ENCODE measurements at places on chromosomes 3 and 15.

DNA sequence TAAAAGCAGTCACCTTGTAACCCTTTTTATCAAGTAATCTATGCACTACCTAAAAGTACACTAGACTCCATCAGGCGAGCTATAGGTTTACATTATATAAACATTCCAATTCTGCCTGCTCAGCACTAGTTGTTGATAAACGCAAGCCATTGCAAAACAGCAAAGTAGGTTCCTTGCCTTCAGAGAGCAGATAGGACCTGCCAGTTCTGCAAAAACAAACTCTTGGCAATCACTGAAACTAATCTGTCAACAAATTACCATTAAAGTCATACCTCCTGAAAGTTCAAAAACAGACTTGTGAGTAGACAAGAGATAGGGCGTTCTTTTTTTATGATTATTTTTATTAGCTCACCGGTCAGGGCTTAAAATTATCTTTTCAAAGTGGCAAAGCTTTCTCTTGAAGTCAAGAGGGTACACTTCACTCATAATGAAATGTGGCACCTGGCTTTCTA, 392.5 kb downstream of the FOXP1 start:
- no peak for DNase-seq

GRCh38 chr3:131901686-131902085, 133.1 kb downstream of the CPNE4 start:
- DNase-seq, result no peak

DNA sequence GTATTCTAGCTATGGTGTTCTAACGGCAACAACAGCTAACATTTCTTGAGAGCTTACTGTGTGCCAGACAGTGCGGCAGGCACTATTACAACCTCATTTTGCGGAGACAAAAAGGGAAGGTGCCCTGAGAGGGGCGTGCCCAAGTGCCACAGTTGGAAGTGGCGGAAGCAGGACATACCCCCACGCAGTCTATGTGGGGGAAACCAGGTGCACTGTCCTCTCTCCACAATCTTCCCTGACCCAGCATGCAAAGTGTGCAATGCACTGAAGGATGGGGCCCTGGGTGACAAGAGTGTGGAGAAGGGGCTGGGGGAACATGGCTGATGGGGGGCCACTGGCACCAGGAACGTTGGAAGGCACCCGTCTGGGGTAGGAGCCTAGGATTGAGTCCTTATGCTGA, 8.6 kb downstream of the ANP32A start:
- DNase-seq, result no peak

DNA sequence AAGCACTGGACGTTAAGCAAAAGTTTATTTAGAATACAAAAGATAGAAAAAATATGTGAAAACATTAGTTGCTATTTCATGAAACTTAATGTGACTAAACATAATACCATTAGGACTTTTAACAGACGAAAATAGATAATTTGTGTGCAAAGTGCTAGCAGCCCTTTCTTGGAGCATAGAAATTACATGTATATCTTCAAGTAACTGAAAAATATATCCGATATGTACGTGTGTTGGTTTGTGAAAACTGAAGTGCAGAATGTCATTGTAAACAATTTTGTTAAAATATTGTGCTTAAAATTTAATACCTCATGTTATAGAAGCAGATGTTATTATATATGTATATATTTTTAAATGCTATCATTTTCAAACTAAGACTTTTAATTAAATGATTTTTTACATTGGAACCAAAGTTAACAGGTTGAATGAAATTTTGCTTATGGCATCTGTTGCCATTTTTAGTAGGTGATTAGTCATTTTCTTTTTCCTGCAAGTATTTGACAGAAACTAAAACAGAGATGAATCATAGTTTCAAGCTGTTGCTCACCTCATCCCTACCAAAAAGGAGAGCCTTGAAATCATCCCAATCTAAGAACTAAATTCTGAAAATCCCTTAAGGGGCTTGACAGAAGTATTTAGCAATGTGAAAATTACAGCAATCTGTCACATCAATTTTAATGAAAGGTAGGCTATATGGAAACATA, 334.8 kb downstream of the NAALADL2 start:
- no peak for DNase-seq

DNA sequence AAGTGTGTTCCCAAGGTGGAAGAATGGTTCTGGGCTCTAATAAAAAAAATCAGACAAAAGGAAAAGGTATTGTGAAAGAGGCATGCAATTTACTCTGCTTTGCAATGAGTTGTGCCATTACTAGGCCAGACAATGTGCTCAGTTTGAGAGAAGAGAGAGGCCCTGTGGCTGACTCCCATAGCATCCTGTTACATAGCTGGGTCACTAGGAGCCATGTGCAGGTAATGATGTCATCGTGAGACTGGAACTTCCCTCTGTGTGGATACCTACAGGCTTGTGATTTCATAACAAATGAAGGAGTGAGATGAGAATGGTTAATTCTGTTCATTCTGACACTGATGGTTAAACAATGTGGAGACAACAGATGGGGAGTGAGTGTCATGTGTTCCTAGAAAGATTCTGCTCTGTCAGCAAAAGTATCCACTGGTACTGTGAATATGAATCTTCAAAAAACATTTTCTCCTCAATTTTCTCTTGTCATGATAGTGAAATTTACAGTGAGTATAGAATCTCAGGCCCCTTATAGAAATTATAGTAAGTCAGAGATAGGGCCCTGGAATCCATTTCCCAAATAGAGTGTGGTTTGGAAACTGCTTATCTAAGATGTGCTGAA, 648.7 kb upstream of the DPPA4 start:
- DNase-seq, result no peak

GRCh38 chr15:59278120-59278519, 71.5 kb downstream of the LDHAL6B start:
- DNase-seq, result no peak

- DNase-seq, result no peak
Observed at GRCh38 chr3:59783468-59783988, 733.7 kb upstream of the CFAP20DC start.

DNA sequence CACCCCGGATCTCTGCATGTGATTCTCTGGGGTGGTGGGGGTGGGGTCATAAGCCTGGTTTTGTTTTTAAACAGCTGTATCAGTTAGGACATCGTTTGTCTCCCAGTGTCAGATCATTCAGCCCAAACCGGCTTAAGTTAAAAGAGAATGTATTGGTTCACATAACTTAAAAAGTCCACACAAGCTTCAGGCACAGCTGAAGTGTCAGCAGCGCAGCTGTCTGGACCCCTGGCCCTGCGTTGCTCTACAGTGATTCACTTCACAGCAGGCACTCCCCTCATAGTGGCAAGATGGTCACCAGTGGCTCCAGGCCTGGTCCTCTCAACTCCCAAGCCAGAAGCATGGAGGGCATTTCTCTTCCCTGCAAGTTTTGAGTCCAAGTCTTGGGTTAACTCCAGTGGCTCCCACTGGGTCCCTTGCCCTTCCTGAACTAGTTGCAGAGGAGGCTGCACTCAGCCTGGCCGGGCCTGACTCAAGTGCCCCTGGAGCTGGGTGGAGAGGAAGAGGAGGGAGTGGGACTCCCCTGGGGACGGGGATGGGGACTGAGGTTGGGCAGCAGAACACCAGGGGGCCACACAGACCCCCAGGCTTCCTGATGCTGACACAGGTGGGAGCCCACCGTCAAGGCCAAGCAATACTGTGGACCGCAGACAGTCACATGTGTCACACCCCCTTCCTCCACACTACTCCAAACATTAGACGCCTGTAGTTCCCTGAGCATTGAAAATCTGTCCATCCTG, 28.9 kb upstream of the GP9 start:
- no peak for DNase-seq

DNA sequence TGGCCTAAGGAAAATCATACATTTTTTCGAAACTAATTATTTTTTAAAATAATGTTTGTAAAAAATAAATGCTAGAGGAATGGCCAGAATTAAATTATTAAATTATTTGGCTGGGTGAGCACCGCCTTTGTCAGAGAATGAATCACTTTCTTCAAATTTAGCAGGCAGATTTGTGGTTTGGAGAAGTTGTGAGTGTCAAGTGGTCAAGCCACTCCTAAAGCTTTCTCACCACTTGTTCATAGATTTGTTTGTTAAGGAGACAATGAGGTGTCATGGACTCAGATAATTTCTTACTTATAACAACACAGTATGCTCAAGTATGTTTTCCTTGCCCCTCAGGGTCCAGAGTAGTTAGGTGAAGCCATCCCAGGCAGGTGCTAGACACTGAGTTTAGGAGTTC, 196.2 kb downstream of the TUSC7 start:
- DNase-seq, result no peak

- peak; percentile 83 for DNase-seq
Observed at GRCh38 chr3:99875929-99876841, 58.5 kb downstream of the CMSS1 start.

DNA sequence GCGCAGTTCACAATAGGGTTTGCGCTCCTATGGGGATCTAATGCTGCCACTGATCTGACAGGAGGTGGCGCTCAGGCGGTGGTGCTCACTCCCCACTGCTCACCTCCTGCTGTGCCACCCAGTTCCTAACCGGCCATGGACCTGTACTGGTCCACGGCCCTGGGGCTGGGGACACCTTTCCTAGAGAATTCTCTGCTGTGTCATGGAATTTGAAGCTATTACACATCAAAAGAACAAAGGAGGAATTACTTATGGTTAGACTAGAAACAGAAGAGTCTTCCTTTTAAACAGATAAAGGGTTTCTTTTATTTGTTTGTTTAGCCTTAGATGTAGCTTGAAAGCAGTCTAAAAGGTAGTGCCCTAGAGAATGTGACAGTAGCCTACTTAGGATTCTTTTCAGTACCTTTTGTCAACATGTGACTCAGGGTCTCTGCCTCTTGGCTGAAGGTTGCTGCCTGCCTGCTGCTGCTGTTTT, 50.3 kb downstream of the PAK2 start:
- no peak for DNase-seq

DNA sequence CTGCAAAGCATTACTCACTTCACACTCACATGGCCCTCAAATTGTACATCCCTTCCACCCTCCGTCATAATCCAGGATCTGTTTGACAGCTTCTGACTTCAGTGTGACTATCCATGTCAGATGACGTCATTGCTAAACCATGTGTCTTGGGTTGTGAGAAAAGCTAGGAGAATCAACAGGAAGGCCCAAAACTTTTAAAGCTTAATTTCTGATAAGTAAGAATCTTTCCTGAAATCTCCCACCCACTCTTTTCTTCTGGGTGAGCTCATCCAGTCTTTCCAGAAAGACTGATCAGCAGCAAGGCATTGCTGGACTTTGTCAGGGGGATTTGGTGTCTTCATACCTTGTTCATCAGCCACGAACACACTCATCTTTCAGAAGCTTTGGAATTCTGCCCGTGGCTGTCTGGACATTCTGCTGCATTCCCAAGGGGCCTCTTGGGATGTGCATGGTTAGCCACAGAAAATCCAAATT, 11.5 kb upstream of the LMCD1 start:
- DNase-seq, result no peak

- no peak for DNase-seq
Observed at GRCh38 chr3:1892459-1892858, 206.2 kb upstream of the CNTN4 start.

DNA sequence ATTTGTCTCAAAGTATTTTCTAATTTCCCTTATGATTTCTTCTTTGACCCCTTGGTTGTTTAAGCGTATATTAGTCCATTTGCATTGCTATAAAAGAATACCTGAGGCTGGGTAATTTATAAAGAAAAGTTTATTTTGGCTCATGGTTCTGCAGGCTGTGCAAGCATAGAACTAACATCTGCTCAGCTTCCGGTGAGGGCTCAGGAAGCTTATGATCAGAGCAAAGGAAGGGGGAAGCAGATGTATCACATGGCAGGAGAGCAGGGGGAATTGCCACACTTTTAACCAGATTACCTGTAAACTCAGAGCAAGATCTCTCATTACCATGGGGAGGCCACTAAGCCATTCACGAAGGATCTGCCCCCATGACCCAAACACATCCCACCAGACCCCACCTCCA, 148.2 kb downstream of the PDE8A start:
- DNase-seq, result no peak

DNA sequence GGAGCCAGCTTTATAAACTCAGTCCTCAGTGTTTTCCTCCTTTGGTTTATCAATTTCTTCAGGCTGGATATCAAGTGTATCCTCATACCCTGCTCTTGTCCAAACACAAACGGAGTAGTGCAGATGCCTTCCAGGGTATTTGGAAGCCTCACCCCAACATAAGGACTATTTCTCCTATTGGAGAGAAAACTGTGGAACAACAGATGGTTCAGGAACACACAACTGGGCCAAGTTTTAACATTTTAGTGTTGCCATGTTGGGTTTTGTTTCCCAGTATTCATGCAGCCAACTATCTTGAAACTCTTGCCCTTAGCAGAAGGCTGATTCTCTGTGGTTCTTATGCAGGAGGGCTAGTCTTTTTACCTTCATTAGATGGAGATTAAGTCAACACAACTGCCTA, 398.1 kb downstream of the GABRB3 start:
- no peak for DNase-seq

- no peak for DNase-seq
Observed at GRCh38 chr3:119602676-119603075, 5.0 kb downstream of the PLA1A start.

DNA sequence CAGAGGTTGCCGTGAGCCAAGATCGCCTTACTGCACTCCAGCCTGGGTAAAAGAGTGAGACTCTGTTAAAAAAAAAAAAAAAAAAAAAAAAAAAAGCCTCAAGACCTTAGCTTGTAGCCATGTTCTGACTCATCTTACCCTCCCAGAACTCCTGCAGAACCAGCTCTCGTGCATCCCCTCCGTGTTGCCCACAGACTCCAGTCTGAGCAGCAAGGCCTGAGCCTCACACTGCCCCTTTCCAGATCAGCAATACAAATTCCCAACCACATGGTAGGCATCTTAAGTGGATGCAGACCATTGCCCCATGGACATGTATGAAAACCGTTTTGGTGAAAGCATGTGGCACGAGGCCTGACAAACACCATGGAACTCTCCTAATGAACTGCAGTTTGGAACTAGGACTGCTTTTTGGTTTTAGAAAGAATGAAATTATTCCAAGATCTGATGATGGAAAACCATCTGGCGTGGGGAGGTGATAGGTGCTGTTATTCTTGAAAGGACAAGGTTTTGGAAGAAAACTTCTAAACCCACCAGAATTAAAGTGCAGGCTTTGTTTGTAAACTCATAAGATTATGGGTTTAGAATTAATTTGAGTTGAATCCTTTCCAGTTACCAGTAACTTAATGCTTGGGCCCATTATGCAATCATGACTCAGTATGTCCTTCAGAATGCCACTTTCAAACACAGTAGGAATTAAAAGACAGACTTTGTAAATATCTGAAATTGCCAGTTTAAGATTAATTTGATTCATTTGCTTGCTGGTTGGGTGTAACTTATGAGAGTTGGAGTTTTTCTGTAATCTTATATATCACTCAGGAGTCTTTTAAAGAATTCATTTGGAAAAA, 163.7 kb upstream of the LRTM1 start:
- no peak for DNase-seq

DNA sequence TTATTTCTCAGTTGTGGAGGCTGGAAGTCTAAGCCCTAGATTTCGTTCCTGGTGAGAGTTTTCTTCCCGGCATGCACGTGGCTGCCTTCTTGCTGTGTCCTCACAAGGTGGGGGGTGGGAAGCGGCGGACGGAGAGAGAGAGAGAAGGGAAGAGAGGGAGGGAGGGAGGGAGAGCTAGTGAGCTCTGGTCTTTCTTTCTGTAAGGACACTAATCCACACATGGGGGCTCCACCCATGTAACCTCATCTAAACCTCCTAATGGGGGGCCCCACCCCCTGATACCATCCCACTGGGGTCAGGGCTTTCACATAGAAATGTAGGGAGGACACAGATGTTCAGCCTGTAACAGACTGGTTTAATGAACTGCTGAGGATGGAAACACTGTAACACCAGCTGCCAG, 7.3 kb downstream of the FBLN2 start:
- no peak for DNase-seq

Data from renal pelvis (tissue), 12 donors.